ENCODE measurements at places on chromosomes 12 and 14.

DNA sequence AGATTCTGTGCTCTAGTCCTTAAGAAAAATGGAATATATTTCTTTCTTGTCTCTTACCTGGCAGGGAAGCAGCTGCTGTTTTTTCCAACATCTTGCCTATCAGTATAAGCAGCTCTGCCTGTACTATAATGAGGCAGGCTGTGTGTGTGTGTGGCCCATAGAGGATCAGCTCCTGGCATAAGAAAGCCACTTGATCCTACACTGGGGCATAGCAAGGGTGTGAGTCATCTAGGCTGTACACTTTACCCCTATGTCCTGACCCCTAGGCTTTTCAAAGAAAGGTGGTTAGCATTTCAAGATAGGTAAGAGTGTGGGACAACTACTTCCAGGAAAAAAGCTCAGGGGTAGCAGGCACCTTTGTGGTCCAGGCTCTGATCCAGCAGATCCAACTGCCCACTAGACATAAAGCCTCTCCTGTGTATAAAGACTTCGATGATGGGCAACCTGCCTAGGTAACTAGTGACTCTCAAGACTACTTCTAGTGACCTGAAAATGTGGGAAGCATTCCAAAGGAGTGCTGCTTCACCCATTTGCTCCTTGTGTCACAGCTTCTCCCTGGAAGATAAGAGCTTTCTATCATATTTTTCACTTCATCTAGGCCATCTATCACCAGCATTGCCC is 4.9 kb upstream of the SENP1 start:
- DNase-seq: no peak

DNA sequence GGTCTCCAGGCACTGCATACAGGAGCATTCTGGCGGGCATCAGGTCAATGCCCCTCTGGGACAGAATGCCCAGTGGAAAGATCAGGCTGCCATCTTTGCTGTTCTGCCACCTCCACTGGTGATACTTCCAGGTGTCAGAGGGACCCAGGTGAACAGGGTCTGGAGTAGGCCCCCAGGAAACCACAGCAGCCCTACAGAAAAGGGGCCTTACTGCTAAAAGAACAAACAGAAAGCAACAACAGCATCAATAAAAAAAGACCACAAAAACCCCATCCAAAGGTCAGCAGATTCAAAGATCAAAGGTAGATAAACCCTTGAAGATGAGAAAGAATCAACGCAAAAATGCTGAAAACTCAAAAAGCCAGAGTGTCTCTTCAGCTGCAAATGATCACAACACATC is 15.9 kb downstream of the GLIPR1L1 start:
- DNase-seq: no peak

- peak; percentile 88 for DNase-seq
Measured at GRCh38 chr14:21264025-21264801, 5.0 kb downstream of the HNRNPC start.

DNA sequence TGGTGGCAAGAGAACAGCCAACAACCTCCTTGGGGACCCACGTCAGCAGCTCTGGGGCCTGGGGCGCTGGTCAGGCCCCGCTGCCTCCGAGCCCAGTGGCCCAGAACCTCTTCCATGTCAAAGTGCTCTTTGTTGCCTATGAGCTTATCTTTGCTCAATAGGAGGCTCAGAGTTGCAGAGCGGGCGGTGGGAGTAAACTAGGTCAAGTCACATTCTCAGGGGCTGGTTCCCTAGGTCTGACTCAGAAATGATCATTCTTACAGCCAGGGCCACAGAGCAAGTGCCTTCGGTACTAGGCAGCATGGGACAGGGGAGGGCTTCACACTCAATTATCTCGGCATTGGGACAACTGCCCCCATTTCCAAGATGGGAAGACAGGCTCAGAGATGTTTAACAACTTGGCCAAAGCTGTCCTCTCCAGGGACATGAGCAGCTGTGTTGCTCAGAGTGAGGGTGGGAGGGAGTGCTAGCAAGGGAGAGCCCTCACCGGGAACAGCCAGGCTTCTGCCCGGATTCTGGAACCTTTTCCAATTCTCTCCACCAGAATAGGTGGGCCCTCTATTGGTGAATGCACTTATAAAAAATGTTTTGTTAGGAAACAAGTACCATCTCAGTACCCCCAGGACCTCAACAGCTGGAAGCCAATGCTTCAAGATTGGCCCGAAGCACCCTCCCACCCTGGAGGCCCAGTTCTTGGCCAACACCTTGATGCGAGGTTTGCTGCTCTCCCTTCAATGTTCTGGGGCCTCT is 11.9 kb downstream of the SLC25A29 start:
- DNase-seq: no peak

- no peak for DNase-seq
Measured at GRCh38 chr12:83893101-83893500, 1019.5 kb downstream of the SLC6A15 start.
